ENCODE measurements at places on chromosomes 7 and 10. TPM values are rescaled to one million over a fixed set of nuclear protein-coding genes. Genes with fewer than 3 reads are reported as not detected.

Gene CALCR
- 5.1 TPM for total RNA-seq

Gene HOXA10
- total RNA-seq: not detected

Gene ARF5
- total RNA-seq: 110 TPM

Gene CHST15
- 12.0 TPM for total RNA-seq

Gene UNC5B
- 7.4 TPM for total RNA-seq

Gene TMEM236
- total RNA-seq: 0.23 TPM

Gene AKR1D1
- total RNA-seq: not detected

Gene TMEM213
- total RNA-seq: not detected

Gene TBRG4
- 49.1 TPM for total RNA-seq

Gene PAPOLB
- total RNA-seq: 1.8 TPM

Gene CAV2
- total RNA-seq: 12.2 TPM

Gene ETV1
- 62.5 TPM for total RNA-seq

Gene LEP
- total RNA-seq: not detected

Gene KLF14
- 0.23 TPM for total RNA-seq

Gene CPA4
- 1.4 TPM for total RNA-seq

Gene CTAGE8
- total RNA-seq: not detected

Gene CNPY1
- total RNA-seq: 0.46 TPM

Gene GTPBP10
- total RNA-seq: 22.4 TPM

Gene C10orf53
- total RNA-seq: not detected

Gene CPXM2
- total RNA-seq: 4.8 TPM

Gene SPAM1
- not detected for total RNA-seq

Gene PSMA2
- total RNA-seq: 46.1 TPM

Gene NME8
- total RNA-seq: not detected

Gene CNOT4
- 25.4 TPM for total RNA-seq

Gene MRPS33
- 34.4 TPM for total RNA-seq

Gene AGR2
- 0.46 TPM for total RNA-seq

Gene DENND2A
- total RNA-seq: 43.8 TPM

Gene OPN1SW
- total RNA-seq: not detected

All from diencephalon (tissue), 1 donor.